ENCODE measurements at places on chromosomes 2 and 18.

DNA sequence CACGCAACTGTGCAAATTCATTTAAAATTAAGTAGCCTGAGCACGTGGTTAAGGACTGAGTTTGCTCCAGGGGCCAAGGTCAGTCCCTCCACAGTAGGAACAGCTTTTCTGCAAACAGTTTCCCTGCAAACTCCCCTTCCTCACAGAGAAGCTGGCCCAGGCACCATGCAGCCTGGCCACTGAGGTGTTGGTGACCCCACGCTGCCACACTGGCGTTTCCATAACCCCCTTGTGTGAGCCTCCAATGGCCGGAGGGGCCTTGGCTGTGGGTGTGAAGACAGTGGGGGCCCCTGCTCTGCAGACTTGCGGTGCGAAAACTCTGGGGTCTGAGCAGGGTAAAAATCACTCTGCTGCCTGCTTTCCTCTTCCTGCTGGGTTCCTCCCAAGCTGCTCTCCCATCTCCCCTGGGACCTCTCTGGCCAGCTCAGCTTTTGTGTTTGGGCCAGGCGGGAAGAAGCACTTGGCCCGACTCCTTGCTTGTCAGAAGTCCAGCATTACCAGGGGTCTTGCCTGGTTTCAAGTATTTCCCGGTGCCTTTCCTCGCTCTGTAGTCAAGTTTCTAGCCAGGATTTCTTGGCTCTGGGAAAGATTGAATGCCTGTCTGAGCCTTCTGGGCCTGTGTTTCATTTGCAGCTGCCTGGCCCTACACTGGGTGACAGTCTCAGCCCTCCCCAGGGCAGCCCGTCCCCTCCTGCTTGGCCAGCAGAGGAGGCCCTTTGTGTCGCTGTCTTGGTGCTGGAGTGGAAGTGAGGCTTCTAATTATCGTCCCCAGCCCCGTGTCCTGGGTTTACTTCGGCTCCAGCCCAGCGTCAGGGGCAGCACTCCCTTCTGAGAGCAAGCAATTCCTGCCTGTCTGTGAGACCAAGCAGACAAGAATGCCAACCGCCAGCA lies 131.4 kb upstream of the SLC1A4 start:
- DNase-seq, result peak; percentile 72

DNA sequence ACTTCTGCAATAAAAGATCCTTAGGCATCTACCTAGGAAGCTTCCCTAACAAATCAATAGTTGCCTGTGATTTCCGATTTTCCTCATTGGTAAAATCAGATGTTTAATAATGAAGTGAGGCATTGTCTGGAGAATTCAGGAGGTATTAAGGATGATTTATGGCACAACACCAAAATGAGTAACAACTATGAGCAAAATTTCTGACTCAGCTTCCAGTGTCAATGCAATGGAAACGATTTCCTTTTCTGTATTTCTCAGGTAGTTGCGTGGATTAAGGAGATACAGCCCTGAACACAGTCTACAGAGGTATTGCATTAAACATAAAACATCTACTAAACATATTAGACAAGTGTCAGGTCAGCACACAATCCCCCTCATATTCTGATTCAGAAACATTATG lies 99.5 kb downstream of the EPB41L3 start:
- DNase-seq, result no peak

GRCh38 chr18:51437280-51438271 lies 240.1 kb upstream of the MEX3C start:
- DNase-seq, result no peak

- no peak for DNase-seq
Observed at GRCh38 chr2:120982598-120982997, 246.9 kb downstream of the GLI2 start.

GRCh38 chr18:79547413-79548076 lies 132.1 kb upstream of the CTDP1 start:
- DNase-seq, result no peak

- DNase-seq, result no peak
Observed at GRCh38 chr2:15539999-15540398, 21.1 kb downstream of the NBAS start.

DNA sequence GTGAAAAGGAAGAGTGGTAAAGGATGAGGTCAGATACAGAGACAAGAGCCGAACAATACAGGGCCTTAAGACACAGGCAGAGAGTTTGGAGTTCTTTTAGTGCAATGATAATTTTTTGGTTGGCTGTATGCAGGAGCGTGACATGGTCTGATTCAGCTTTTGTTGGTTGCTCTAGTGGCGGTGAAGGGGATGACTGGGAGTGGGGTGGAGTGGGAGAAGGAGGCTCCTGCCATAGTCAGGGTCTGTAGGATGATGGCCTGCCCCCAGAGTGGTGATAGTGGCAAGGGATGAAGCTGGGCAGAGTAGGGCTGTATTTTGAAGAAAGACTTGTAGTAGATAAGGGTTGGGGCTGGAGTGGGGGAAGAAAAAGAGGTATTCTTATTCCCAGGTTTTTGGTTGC lies 306.6 kb upstream of the VWC2L start:
- DNase-seq, result no peak

GRCh38 chr2:212711856-212712255 lies 173.3 kb upstream of the ERBB4 start:
- DNase-seq, result no peak

GRCh38 chr2:151827564-151828142 lies 568 bp downstream of the ARL5A start:
- no peak for DNase-seq

- no peak for DNase-seq
Observed at GRCh38 chr2:73561422-73561821, 80.8 kb downstream of the NAT8 start.

DNA sequence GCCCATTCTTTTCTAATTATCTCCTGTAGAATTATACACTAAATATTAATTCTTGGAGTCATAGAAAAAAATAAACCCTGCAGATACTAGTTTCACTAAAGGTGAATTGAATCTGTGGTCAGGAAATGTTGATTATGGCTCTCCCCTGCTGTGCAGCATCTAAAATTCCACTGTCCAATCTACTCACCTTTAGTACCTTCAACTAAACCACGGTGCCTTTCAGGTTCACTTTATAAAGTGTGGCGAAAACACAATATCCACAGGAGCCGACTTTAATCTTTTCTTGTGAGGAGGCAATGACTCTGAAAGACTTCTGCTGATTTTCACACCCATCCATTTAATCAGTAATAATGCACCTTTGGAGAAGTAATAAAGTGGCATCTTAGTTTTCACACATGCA lies 402.3 kb downstream of the THSD7B start:
- DNase-seq, result no peak

- DNase-seq, result no peak
Observed at GRCh38 chr2:26610504-26611335, 30.4 kb downstream of the CIB4 start.

- DNase-seq, result peak; percentile 57
Observed at GRCh38 chr18:61502472-61502871, 169.2 kb downstream of the CDH20 start.

- no peak for DNase-seq
Observed at GRCh38 chr2:139613264-139613663, 833.1 kb upstream of the NXPH2 start.

DNA sequence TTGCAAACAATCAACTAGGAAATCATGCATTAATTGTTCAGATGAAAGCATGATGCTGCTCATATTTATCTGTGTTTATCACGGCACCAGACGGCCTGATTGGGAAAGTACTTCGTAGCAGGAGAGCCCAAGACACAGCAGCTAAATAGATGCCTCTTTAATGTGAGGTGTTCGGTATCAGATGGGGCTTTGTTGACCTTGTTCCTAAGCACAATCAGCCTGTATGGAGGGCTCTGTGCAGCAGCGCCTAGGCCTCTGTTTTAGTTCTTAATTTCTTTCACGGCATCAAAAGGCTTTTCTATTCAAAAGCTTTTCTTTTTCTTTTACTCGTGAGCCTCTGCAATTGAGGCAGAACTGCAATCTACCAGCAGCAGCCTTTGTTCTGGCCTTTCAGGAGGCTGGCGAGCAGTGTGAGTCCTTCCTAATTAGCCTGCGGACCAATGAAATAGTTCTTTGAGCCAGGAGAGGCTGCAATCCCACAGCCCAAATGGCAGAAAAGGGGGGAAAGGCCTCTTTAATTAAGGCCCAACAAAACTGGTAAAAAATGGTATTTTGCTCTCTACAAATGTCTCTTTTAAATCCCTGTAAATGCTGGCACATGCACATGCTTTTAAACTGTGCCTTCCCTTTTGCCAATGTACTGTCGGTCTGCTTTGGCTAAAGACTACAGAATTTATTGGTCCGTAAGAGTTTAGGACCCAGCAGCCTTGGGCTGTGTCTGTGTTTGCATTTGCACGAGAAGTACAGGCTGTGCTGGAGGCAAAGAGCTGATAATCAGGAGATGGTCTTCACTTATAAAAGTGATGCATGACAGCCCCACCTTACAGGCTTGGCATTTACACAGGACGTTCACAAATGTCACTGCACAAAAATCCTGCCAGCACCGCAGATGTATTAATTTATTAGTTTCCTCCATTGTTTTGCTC lies 159.6 kb downstream of the RND3 start:
- peak; percentile 59 for DNase-seq

DNA sequence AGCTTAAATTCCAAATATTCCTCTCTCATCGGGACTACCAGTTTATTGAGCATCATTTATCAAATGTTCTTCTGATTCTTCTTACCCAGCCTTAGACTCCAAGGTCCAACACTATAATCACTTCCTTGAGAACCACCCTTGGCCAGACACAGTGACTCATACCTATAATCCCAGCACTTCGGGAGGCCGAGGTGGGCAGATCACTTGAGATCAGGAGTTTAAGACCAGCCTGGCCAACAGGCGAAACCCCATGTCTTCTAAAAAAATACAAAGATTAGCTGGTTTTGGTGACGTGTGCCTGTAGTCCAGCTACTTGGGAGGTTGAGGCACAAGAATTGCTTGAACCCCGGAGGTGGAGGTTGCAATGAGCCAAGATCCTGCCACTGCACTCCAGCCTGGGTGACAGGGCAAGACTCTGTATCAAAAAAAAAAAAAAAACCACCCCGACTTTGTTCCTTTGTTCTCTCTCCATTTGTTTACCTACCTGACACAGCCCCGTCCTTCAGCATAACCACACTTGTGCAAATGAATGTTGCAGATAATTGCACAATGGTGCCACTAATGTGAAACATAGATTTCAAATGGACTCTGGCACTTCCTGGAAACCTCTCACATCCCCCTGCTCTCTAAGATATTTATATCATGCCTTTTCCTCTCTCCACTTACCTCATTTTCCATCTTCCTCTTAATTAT lies 38.9 kb upstream of the LPIN2 start:
- no peak for DNase-seq

- DNase-seq, result no peak
Observed at GRCh38 chr2:217045700-217046475, 186.0 kb upstream of the TNP1 start.

DNA sequence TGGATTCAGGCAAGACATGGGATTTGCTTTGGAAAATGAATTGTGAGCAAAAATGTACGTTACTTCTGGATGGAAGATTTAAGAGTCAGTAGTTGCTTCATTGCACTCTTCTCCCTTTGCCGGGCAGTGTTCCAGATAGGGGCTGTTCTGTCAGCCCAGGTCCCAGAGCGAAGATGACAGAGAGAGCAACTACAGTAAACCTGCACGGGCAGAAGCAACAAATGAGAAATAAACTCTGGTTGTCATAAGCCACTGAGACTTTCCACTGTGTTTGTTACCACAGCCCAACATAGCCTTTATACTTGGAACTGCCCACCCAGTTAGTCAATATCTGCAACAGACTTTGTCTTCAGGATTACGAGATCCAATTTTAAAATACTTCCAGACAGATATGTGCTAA lies 83.3 kb downstream of the CACNB4 start:
- DNase-seq, result no peak

GRCh38 chr2:120346667-120347358 lies 877 bp downstream of the INHBB start:
- DNase-seq, result no peak
